ENCODE measurements at places on chromosomes 4 and X. TPM values are rescaled to one million over a fixed set of nuclear protein-coding genes. Genes with fewer than 3 reads are reported as not detected.

DNA sequence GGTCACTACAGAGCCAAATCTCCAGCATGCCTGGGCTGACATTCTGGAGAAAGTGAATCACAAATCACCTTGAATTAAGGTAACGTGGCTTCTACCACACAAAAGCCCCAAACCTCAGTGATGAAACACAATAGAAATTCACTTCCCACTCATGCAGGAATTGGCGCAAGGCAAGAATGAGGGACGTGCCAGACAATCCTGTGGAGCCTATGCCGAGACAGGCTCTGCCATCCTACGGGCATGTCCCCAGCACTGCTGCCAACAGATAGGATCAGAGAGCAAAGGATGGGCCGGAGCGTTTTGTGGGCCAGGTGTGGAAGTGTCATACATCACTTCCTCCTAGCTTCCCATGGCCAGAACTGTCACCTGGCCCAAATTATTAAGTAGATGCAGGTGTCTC lies 118.0 kb downstream of the IRF2 start:
- no peak for DNase-seq

DNA sequence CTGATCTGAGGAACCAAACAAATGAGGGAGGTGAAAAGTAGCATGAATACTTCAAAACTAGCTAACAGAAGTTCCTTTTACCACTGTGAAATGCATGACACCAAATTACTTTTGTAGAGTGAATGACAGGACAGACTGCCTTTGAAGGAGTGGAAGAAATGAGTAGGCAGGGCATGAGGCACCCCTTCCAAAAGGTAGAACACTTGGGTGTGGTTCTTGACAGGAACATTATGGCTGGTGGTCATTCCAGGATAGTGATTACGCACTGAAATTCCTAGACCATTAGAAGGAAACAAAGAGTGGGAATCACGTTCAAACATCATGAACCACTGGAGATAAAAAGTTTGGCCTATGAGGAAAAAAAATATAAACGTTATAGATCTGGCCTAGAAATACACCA lies 4.9 kb downstream of the HUWE1 start:
- no peak for DNase-seq

- no peak for DNase-seq
Observed at GRCh38 chrX:24005028-24005427, 22.0 kb downstream of the KLHL15 start.

TEX13D gene
- not detected for total RNA-seq

DIPK2B gene
- total RNA-seq: not detected

GRCh38 chrX:143581240-143581639 lies 54.7 kb downstream of the SLITRK4 start:
- DNase-seq: no peak

DNA sequence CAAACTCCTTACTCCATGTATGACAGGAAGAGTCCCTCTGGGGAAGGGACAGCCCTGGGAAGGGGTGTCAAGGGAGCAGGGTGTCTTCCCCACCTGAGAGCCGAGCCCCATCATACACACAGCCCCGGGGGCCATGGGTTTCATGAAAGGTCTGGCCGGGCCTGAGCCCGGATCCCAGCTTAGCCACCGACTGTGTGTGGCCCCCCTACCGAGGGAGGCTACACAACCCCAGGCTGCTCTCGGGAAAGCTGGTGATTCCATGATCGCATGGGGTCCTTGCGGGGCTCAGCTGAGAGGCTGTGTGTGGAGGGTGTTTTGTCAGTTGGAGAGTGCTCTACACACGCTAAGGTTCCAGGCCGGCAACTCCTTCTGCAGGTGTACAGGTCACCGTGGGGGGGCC lies 55.6 kb downstream of the SORCS2 start:
- no peak for DNase-seq

MGAT4D gene
- total RNA-seq: not detected

- no peak for DNase-seq
Observed at GRCh38 chr4:120633810-120634209, 288.7 kb downstream of the PRDM5 start.

DNA sequence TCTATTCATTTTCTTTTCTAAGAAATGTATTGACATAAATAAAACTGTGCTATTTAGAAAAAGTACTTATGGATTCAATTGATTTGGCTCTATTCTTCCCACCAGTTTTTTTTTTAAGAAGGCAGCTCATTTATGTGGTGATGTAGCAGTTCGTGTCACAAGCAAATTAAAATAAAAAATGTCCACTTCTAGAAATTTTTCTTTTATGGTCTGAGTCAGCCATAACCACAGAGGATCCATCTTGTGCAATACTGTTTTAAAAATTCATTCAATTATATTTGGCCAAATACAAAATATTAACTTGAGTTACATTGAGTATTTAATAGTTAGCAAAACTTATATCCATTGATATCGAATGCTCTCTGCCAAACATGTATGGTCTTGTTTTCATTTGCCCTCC lies 207.9 kb upstream of the FAT1 start:
- no peak for DNase-seq
